Mammary epithelial cell (primary cell): ENCODE measurements at places on chromosomes 5 and 9. TPM values are rescaled to one million over a fixed set of nuclear protein-coding genes. Genes with fewer than 3 reads are reported as not detected.

DOCK8 gene
- total RNA-seq = 3.1 and 4.0 TPM in 2 replicates

SAPCD2 gene
- total RNA-seq = 1.0 TPM

HACD4 gene
- 0.67 TPM for total RNA-seq

SOHLH1 gene
- not detected for total RNA-seq

LCN9 gene
- total RNA-seq = not detected in 2 replicates

AK8 gene
- total RNA-seq = 1.2 TPM

NREP gene
- total RNA-seq = 18.0 TPM

FIBCD1 gene
- 0.67 TPM for total RNA-seq

CDC20B gene
- not detected in 2 replicates for total RNA-seq
